Stimulated activated CD4-positive, alpha-beta T cell treated with anti-CD3 and anti-CD28 coated beads, Interleukin-1b, Interleukin-23, amount 100 ng/mL, for 4 hours (primary cell): ENCODE measurements at places on chromosomes 3 and 15.

DNA sequence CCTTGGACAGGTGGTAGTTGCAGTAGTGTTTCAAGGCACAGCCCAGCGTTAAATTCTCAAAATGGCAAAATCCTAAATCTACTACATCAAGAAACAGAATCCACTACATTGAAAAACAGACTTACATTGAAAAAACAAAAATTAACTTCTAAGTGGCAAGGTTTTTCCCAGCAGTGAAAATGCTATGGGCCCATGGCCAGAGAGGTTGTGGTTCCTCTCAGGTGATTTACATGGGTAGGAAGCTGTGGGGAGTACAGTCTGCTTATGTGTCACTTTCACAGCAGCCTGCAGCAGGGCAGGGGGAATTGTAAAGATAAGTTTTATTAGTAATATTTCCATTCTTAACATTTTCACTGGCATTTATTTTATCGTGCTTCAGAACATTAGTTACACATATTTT lies 24.9 kb downstream of the TTC14 start:
- no peak for DNase-seq

- no peak for DNase-seq
These were observed 286.0 kb upstream of the SUCLG2 start for GRCh38 chr3:67940210-67940952.

GRCh38 chr3:71707595-71707994 lies 17.6 kb downstream of the EIF4E3 start:
- no peak for DNase-seq

GRCh38 chr15:58201516-58201915 lies 63.3 kb downstream of the AQP9 start:
- DNase-seq: no peak

DNA sequence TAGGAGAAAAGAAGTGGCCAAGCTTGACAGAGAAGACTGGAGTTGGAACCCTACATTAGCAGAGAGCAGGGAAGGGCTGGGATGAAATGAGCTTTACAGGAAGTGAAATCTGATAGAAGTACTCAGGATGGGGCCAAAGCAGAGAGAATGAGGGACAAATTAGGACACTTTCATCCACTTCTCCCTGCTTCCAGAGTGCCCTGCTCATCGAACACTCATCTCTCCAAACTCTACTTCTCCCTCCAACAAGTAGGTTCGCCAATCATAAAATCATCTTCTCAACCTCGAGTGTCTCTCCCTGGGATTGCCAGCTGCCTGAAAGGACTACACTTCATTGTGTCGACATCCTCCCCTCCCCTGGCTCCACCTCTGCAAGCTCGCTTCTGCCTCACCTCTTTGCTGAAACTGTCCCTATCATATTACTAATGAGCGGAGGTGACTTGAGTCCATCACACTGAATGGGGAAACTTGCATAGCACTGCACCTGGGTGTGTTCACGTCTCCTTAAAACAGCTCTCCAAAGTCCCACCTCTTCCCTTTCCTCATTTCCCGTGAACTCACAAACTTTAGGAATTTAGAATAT lies 365.8 kb downstream of the FOXP1 start:
- no peak for DNase-seq

DNA sequence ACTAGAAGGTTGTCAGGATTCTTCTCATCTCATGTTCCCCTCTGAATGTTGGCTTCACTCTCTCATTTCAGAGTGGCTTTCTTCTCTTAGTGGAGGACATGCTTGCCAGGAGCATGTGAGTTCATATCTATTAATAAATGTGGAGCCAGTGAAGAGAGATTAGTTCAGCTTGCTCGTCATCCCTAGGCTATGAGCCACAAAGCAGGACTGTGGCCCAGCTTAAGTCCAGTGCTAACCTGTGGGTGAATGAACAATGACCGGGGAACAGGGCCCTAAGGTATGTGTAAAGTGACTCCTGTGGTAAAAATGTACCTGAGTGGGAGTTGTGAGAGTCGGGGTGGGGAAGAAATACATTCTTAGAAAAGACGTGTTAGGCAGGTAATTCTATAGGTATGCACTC lies 96.9 kb upstream of the TBL1XR1 start:
- DNase-seq: no peak

- no peak for DNase-seq
These were observed 178.2 kb upstream of the FEZF2 start for GRCh38 chr3:62551556-62551955.

- DNase-seq: no peak
These were observed 213.7 kb downstream of the LPP start for GRCh38 chr3:188367678-188368077.

DNA sequence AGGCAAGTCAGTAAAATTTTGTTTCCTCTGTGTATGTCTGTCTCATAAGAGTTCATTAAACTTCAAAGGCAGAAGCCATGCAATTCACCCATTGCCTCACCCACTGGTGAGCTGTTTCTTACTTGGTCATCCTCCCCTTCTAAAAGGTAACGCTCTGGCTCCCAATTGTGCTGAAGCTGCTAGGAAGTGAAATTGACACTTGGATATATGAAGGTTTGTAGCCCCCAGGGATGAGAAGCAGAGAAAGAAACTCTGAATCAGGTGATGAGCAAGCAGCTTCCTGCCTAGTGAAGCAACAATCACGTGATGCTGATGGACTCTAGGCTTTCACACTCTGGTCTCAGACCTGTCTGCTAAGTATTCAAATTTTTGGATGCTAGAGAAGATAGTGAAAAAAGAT lies 70.7 kb downstream of the CD200R1L start:
- no peak for DNase-seq

GRCh38 chr3:68239542-68239941 lies 585.1 kb upstream of the SUCLG2 start:
- no peak for DNase-seq

- DNase-seq: no peak
These were observed 22.5 kb downstream of the POPDC2 start for GRCh38 chr3:119637679-119638477.

- no peak for DNase-seq
These were observed 11.8 kb upstream of the P2RY1 start for GRCh38 chr3:152823173-152823572.

DNA sequence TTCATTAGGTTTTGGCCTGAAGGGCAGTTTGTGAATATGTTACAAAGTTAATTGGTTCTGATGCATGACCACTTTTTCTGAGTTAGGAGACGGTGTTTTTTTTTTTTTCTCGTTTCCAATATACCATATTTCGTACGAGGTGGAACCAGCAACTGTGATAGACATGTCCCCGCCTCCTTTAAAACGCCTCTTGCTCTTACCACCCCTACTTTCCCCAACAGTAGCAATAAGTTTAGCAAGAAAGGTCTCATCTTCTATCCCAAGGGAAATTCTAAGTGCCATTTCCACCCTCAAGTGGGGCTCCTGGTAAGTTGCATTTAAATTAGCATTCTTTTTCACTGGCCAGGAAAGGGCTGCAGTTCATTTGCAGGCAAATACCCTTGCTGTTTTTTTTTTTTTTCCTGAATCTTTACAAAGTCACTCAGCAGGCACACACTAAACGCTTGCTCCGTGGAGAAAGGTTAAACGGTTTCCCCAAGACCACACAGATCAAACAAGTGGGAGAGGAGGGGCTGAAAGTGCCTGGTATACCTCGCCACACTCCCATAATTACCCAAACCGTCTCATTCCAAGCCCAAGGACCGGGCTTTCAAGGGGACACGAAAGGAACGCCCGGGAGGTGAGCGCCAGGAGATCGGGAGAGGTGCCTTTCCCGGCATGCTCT lies 39.5 kb upstream of the MGA start:
- DNase-seq: no peak

- no peak for DNase-seq
These were observed 1.9 kb downstream of the ROBO2 start for GRCh38 chr3:77041811-77042210.

DNA sequence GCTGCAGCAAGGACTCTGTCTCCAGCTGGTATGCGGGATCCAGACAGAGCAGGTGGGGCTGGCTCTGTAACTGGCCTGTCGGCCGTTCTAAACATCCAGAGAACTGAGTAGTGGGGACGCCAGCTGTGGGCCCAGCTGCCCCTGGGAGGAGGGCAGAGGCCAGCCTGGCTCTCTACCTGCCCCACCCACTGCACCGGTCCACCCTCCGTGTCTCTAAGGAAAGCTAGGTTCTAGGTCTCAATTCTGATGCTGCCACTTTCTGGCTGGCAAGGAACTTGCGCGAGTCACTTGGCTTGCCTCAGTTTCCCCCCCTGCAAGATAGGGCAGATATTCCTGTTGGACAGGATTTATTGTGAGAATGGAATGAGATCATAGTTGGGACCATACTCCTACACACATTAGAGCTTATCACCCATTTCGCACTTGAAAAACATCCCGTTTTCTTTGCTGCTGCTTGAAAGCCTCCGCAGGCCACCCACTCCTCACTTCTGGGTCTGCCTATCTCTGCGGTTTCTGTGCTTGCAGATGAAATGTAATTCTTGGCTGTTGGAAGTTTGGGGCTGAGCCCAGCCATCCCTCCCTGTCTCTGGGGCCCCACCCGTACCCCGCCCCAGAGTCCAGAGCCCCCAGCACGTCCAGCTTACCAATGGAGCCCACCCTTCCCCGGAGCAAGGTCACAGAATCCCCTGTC lies 65.8 kb downstream of the IQSEC1 start:
- no peak for DNase-seq

DNA sequence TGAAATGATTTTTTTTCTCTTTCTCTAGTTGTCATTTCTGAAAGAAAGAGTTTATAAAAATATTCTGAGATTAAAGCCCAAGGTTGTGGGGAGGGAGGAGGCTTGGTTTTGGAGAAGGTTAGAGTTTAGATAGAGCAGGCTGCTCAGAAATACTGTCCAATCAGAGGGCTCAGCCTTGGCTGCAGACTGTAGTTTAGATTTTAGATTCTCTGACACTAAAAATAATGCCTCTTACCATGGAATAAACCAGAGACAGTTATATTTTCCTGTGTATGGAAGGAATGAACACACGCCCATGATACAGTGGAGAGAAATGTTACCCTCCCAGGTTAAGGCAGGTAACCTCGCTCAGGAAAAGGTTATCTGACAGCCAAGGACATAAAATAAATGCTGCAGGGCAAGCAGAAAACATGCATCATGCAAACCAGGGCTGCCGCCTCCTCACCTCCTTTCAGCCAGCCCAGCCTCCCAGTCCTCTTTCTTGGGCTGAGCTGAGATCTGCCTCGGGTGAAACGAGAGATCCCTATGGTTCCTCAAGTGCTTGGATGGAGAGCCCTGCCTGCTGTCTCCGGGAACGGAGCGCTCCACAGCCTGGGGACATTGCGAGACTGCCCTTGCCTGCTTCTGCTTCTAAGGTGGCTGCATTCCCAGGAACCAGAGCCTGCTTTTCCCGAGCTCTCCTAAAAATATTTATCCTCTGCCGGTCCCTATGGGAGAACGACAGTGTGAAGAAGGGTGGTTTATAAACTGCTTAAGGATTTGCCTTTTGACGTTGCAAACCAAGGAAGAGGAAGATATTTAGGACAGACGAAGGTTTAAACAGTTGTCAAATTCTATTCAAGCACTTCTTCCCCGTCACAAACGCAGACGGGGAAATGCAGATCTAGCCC lies 848 bp downstream of the NCEH1 start:
- no peak for DNase-seq
